ENCODE measurements at places on chromosomes 2 and 18. TPM values are rescaled to one million over a fixed set of nuclear protein-coding genes. Genes with fewer than 3 reads are reported as not detected.

The SLC30A3 gene
- total RNA-seq: 0.31 TPM

The GRB14 gene
- 41.7 TPM for total RNA-seq

The RGPD3 gene
- 0.19 TPM for total RNA-seq

The CYP27C1 gene
- total RNA-seq: 0.35 TPM

The NTSR2 gene
- total RNA-seq: not detected

The ABI2 gene
- 66.6 TPM for total RNA-seq

The ZBTB7C gene
- total RNA-seq: 13.8 TPM

The HOXD4 gene
- total RNA-seq: 27.8 TPM

The SOX11 gene
- total RNA-seq: 0.22 TPM

The TNS1 gene
- 471 TPM for total RNA-seq

The SLC66A3 gene
- total RNA-seq: 33.0 TPM

All from kidney (tissue), 22 donors.